MCF 10A (cell line): ENCODE measurements at places on chromosomes 3 and 15.

DNA sequence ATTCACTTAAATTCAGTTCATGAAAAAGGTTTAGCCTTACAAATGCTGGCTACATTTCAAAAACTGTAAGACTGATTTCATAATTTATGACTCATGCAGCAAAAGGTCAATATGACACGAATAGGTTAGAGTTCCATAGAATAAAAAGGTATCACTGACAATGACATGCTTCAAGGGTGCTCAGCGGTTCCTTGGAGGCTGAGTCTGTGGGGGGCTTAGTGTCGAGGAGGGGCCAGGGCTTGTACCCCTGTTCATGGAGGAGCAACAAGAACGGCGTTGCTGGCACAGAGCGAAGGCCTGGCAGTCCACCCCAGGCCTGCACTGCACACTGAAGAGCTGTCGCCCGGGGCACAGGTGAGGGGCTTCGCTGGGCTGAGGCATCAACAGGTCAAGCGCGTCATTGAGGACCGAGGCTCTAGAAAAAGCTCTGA is 174.2 kb downstream of the NR1D2 start:
- peak; percentile 80 for DNase-seq
- peaks cover 16% of the 10 kb centered on the region for H3K4me1 ChIP-seq

- no peak overlapping the region for H3K27ac ChIP-seq
- H3K4me1 ChIP-seq, result no peaks in the 10 kb centered on the region
- H3K36me3 ChIP-seq, result peaks cover 6% of the 10 kb centered on the region
- H3K27me3 ChIP-seq, result no peaks in the 10 kb centered on the region
- no peak for DNase-seq
Measured at GRCh38 chr3:184077881-184078280, 19.0 kb upstream of the HTR3E start.

- DNase-seq, result peak; percentile 90
- no peak overlapping the region for H3K4me3 ChIP-seq
- H3K27ac ChIP-seq, result peak overlapping the region; percentile 54
- peaks cover 12% of the 10 kb centered on the region for H3K36me3 ChIP-seq
Measured at GRCh38 chr3:140529096-140529495, 148.8 kb upstream of the TRIM42 start.

DNA sequence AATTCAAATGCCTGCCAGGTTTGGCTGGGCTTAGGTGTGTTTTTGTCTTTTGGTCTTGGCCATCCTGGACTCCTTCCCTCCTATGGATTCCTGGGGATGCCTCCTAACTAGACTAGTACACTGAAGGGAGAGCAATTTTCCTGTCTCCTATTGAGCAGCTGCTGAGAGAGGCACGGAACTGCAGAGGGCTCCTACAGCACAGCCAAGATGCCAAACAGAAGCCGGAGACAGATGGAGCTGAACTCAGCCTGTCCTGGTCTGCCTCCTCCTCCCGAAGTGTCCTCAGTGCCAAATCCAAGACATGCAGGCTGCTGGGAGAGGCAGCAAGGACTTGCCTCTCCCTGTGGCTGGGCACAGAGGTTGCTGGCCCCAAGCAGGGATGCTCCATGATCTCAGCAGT is 256.6 kb upstream of the PROK2 start:
- no peaks in the 10 kb centered on the region for H3K36me3 ChIP-seq
- H3K27ac ChIP-seq, result no peak overlapping the region
- no peak for DNase-seq
- no peak overlapping the region for H3K4me3 ChIP-seq
- H3K4me1 ChIP-seq, result no peaks in the 10 kb centered on the region

DNA sequence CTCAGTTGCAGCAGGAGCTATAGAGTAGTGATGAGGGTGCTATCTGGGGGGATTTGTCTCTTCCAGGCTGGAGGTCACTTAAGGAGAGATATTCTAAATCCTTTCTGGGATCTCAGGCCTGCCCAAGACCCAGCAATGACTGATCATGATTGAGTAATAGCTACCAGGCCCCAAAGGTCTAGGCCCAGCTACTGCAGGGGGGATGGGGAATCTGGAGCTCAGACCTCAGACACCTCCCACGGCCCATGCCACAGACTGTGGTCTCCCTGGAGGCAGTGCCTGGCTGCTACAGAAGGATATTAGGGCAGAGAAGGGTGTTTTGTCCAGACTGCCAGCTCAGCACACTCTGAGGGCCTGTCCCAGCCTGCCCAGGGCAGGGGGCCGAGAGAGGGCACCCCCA is 6.9 kb downstream of the SLC38A3 start:
- H3K4me3 ChIP-seq, result no peak overlapping the region
- H3K27me3 ChIP-seq, result no peaks in the 10 kb centered on the region
- no peaks in the 10 kb centered on the region for H3K36me3 ChIP-seq

DNA sequence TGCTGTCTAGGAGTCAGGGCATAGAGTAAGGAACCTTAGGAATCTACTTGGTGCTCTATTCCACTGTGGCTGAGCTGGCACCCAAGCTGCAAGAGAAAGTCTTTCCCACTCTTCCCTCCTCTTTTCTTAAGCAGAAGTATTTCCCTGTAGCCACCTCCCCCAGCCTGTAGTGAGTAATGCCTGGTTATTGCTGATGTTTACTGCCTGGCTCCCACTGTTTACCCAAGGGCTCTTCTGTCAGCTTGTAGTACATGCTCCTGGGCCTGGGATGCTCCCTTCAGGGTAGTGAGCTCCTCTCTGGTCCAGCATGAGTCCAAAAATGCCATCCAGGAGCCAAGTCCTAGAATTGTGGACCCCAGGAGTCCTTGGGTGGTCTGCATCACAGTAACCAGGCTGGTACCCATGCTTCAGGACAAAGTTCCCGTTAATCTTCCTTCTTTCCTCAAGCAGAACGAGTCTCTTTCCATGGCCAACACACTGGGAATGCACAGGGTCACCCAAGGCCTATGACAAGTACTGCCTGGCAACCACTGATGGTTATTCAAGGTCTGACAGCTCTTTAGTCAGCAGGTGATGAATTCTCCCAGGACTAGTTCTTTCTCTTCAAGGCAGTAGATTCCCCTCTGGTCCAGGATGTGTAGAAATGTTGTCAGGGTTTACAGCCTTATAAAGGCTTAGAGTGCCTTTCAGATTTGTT is 17.6 kb downstream of the GALK2 start:
- H3K4me1 ChIP-seq, result peaks cover 19% of the 10 kb centered on the region
- H3K36me3 ChIP-seq, result peaks cover 19% of the 10 kb centered on the region
- no peak overlapping the region for H3K4me3 ChIP-seq
- DNase-seq, result no peak

GRCh38 chr15:69089258-69089657 is 71.2 kb upstream of the GLCE start:
- H3K4me3 ChIP-seq, result no peak overlapping the region
- no peak for DNase-seq
- peaks cover 66% of the 10 kb centered on the region for H3K4me1 ChIP-seq
- no peak overlapping the region for H3K27ac ChIP-seq

DNA sequence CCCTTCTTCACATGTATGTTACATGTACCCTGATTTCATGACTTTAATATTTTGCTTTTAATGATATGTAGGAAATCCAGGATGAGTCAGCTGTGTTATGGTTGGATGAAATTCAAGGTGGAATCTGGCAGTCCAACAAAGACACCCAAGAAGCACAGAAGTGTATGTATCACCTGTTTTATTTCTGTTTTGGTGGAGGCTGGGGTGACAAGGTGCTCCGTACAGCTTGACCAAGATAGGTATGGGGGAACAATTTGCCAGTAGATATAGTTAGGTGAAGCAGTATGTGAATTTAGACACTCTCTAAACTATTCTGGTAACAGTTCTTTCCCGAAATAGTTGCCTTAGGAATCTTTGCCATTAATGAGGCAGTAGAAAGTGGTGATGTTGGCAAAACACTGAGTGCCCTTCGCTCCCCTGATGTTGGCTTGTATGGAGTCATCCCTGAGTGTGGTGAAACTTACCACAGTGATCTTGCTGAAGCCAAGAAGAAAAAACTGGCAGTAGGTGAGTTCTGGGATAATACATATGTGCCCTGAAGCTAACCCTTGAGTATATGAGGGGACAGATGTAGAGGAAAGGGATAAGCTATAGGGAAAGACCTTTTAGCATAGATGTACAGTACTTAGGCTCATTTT is 63.7 kb upstream of the CRTC3 start:
- peak overlapping the region; percentile 22 for H3K27ac ChIP-seq
- peak; percentile 65 for DNase-seq
- H3K36me3 ChIP-seq, result peaks cover 76% of the 10 kb centered on the region
- H3K4me1 ChIP-seq, result peaks cover 28% of the 10 kb centered on the region
- no peak overlapping the region for H3K4me3 ChIP-seq

- no peaks in the 10 kb centered on the region for H3K27me3 ChIP-seq
- H3K27ac ChIP-seq, result peak overlapping the region; percentile 81
- peaks cover 25% of the 10 kb centered on the region for H3K36me3 ChIP-seq
- no peak overlapping the region for H3K4me3 ChIP-seq
- no peak for DNase-seq
Measured at GRCh38 chr15:29773816-29774215, 48.5 kb downstream of the TJP1 start.

GRCh38 chr15:43121863-43122262 is 11.5 kb upstream of the TMEM62 start:
- no peaks in the 10 kb centered on the region for H3K36me3 ChIP-seq
- H3K4me3 ChIP-seq, result no peak overlapping the region
- H3K4me1 ChIP-seq, result peaks cover 11% of the 10 kb centered on the region
- DNase-seq, result no peak
- H3K27me3 ChIP-seq, result peaks cover 25% of the 10 kb centered on the region

GRCh38 chr3:152285509-152285908 is 16.8 kb downstream of the MBNL1 start:
- no peaks in the 10 kb centered on the region for H3K27me3 ChIP-seq
- H3K4me3 ChIP-seq, result no peak overlapping the region
- H3K27ac ChIP-seq, result no peak overlapping the region
- H3K4me1 ChIP-seq, result peaks cover 33% of the 10 kb centered on the region
- no peaks in the 10 kb centered on the region for H3K36me3 ChIP-seq
- no peak for DNase-seq

GRCh38 chr15:98126326-98127085 is 166.0 kb downstream of the ARRDC4 start:
- no peaks in the 10 kb centered on the region for H3K36me3 ChIP-seq
- DNase-seq, result peak; percentile 6
- H3K4me3 ChIP-seq, result no peak overlapping the region

GRCh38 chr3:133330065-133330464 is 69.8 kb upstream of the BFSP2 start:
- H3K4me1 ChIP-seq, result no peaks in the 10 kb centered on the region
- no peak overlapping the region for H3K4me3 ChIP-seq
- no peak for DNase-seq
- no peaks in the 10 kb centered on the region for H3K36me3 ChIP-seq
- peaks cover 58% of the 10 kb centered on the region for H3K27me3 ChIP-seq

GRCh38 chr3:46676601-46677410 is 16.7 kb downstream of the ALS2CL start:
- H3K27me3 ChIP-seq, result no peaks in the 10 kb centered on the region
- H3K4me3 ChIP-seq, result no peak overlapping the region
- H3K27ac ChIP-seq, result no peak overlapping the region
- no peaks in the 10 kb centered on the region for H3K4me1 ChIP-seq
- DNase-seq, result no peak

GRCh38 chr15:90550919-90551318 is 21.2 kb downstream of the CRTC3 start:
- no peak overlapping the region for H3K4me3 ChIP-seq
- no peaks in the 10 kb centered on the region for H3K27me3 ChIP-seq
- peak; percentile 33 for DNase-seq
- peaks cover 24% of the 10 kb centered on the region for H3K4me1 ChIP-seq

GRCh38 chr3:139204728-139205127 is 139.1 kb upstream of the MRPS22 start:
- no peak overlapping the region for H3K27ac ChIP-seq
- peaks cover 11% of the 10 kb centered on the region for H3K27me3 ChIP-seq
- no peak for DNase-seq
- H3K4me3 ChIP-seq, result no peak overlapping the region

- peaks cover 46% of the 10 kb centered on the region for H3K27me3 ChIP-seq
- no peaks in the 10 kb centered on the region for H3K36me3 ChIP-seq
- no peaks in the 10 kb centered on the region for H3K4me1 ChIP-seq
- DNase-seq, result no peak
- H3K4me3 ChIP-seq, result no peak overlapping the region
Measured at GRCh38 chr3:138950006-138950644, 3.1 kb downstream of the FOXL2NB start.

GRCh38 chr15:90097475-90097874 is 4.8 kb downstream of the IDH2 start:
- peaks cover 13% of the 10 kb centered on the region for H3K4me1 ChIP-seq
- peaks cover 1% of the 10 kb centered on the region for H3K36me3 ChIP-seq
- H3K27ac ChIP-seq, result no peak overlapping the region
- no peaks in the 10 kb centered on the region for H3K27me3 ChIP-seq

- H3K36me3 ChIP-seq, result peaks cover 42% of the 10 kb centered on the region
- H3K27me3 ChIP-seq, result no peaks in the 10 kb centered on the region
- H3K4me1 ChIP-seq, result peaks cover 12% of the 10 kb centered on the region
- no peak for DNase-seq
- H3K4me3 ChIP-seq, result no peak overlapping the region
- peak overlapping the region; percentile 13 for H3K27ac ChIP-seq
Measured at GRCh38 chr15:64503197-64503596, 42.8 kb downstream of the ZNF609 start.

GRCh38 chr3:134833453-134834163 is 38.5 kb downstream of the EPHB1 start:
- no peaks in the 10 kb centered on the region for H3K27me3 ChIP-seq
- H3K36me3 ChIP-seq, result no peaks in the 10 kb centered on the region
- no peak overlapping the region for H3K4me3 ChIP-seq
- DNase-seq, result no peak
- no peak overlapping the region for H3K27ac ChIP-seq

DNA sequence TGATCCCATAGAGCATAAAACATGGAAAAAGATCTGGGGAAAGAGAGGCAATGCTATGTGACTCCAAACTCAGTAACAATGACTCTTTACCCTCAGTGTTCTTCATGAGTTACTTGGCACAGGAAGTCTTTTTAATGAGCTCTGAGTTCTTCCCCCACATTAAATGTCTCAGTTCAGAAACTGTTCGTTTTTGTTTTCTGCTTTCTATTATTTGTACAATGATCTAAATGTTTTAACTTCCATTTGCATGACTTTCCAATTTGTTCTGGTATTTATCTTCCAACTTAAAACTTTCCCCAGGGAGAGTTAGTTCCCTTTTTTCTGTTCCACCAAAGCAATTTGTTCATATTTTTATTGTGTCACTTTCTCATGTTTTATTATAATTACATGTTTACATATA is 177.0 kb upstream of the ZBTB20 start:
- no peak overlapping the region for H3K4me3 ChIP-seq
- peaks cover 11% of the 10 kb centered on the region for H3K4me1 ChIP-seq
- no peak for DNase-seq
- H3K27ac ChIP-seq, result no peak overlapping the region
- H3K27me3 ChIP-seq, result no peaks in the 10 kb centered on the region

GRCh38 chr15:100338971-100339444 is 2.8 kb downstream of the ADAMTS17 start:
- peak overlapping the region; percentile 21 for H3K4me3 ChIP-seq
- no peak overlapping the region for H3K27ac ChIP-seq
- DNase-seq, result peak; percentile 79

- no peak for DNase-seq
- no peaks in the 10 kb centered on the region for H3K27me3 ChIP-seq
- no peak overlapping the region for H3K27ac ChIP-seq
Measured at GRCh38 chr3:69532547-69533224, 146.8 kb upstream of the FRMD4B start.
